Heart right ventricle (tissue), 16 donors: ENCODE measurements at places on chromosomes 3 and 15.

GRCh38 chr3:122974764-122975162, 52.8 kb downstream of the SEMA5B start:
- H3K4me1 ChIP-seq: peaks cover 54% of the 10 kb centered on the region
- no peaks in the 10 kb centered on the region for H3K36me3 ChIP-seq
- peak overlapping the region; percentile 95 for H3K27ac ChIP-seq
- H3K27me3 ChIP-seq: no peaks in the 10 kb centered on the region
- H3K4me3 ChIP-seq: no peak overlapping the region

- DNase-seq: no peak
- H3K27me3 ChIP-seq: no peaks in the 10 kb centered on the region
- no peaks in the 10 kb centered on the region for H3K36me3 ChIP-seq
- H3K27ac ChIP-seq: no peak overlapping the region
- no peak overlapping the region for H3K4me3 ChIP-seq
- no peaks in the 10 kb centered on the region for H3K4me1 ChIP-seq
Observed at GRCh38 chr15:29550834-29551465, 271.3 kb downstream of the TJP1 start.

DNA sequence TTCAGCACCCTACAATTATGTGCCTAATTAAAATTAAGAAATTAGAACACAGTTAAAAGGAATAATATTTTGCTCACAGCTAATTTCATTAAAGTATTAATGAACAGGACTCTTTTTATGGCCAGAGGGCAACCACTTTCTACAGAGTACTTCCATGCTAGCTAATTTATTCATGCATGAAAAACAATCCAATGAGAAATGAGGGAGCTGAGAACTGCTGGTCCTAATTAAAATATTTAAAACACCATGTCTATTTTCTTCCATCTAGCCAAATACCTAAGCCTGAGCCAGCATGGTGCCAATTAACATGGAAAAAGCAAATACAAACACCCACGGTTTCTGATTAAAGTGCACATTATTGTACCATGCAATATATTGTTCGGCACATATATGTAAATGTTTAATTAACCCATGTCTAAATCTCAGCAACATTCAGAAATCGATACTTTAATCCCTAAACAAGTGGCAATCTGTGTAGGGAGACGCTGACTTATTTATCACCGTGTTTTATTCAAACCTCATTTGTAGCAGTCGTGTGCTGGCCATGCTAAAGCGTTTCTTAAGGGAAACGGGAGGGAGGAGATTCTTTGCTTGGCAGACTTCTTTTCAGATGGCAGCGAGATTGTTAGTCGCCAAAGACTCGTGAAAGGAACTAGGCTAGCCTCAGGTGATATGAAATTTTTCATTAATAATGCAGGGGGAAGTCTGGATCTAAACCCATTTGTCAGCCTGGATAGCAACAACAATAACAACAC, 193.5 kb downstream of the ANXA2 start:
- H3K27ac ChIP-seq: no peak overlapping the region
- no peak overlapping the region for H3K4me3 ChIP-seq
- H3K27me3 ChIP-seq: no peaks in the 10 kb centered on the region
- no peaks in the 10 kb centered on the region for H3K4me1 ChIP-seq
- no peak for DNase-seq
- no peaks in the 10 kb centered on the region for H3K36me3 ChIP-seq

DNA sequence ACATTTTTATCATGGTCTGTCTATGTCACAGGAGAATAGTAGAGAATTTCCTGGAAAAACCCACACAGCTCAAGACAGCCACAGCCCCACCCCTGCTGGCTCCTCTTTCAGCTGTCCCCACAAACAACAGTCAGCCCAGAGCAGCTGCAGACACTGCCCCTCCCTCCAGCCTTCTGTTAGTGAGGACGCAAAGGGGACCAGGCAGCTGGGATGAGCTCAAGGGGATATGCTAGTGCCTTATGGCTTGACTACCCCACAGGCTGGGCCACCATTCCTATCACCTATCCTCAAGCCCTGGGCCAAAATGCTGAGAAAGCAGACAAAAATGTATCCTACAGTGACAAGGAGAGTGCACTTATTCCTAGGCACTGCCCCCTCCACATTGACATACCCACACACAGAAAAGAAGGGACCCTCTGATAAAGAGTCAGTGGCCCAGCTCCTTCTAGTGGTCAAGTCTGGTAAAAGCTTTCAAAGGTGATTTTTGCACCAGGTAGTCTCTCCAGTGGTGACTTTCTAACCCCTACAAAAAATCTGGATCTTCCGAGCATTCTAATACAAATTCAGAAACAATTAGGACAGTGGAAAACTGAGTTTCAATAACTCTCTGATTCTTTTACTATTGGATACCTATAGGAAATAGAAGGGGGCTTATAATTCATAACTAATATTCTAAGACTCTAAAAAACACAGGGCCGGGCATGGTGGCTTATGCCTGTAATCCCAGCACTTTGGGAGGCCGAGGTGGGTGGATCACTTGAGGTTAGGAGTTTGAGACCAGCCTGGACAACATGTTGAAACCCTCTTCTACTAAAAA, 3.0 kb upstream of the MAP1A start:
- DNase-seq: peak; percentile 59
- peak overlapping the region; percentile 66 for H3K27ac ChIP-seq
- H3K4me3 ChIP-seq: no peak overlapping the region
- no peaks in the 10 kb centered on the region for H3K27me3 ChIP-seq
- H3K4me1 ChIP-seq: peaks cover 76% of the 10 kb centered on the region

GRCh38 chr15:35958975-35959374, 413.0 kb upstream of the DPH6 start:
- H3K36me3 ChIP-seq: no peaks in the 10 kb centered on the region
- DNase-seq: no peak
- no peak overlapping the region for H3K27ac ChIP-seq
- H3K4me1 ChIP-seq: no peaks in the 10 kb centered on the region
- no peak overlapping the region for H3K4me3 ChIP-seq

GRCh38 chr3:13353506-13353905, 66.6 kb downstream of the NUP210 start:
- no peaks in the 10 kb centered on the region for H3K36me3 ChIP-seq
- DNase-seq: no peak
- no peaks in the 10 kb centered on the region for H3K27me3 ChIP-seq
- no peaks in the 10 kb centered on the region for H3K4me1 ChIP-seq

DNA sequence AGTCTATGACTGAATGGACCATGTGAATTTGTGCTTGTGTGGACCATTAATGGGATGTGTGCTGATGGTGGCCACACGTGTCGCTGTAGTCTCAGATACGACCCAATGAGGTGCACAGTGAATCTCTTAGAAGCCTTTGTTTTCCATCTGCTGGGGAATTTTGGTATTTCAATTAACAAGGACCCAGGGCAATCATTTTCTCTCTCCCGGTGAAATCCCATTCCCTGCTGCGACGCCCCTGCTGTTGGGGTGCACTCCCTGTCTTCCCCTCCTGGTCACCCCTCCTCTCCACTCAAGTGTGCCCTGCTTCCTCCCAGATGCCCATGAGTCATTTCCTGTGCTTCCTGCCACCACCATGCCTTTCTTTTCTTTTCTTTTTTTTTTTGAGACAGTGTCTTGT, 32.7 kb downstream of the EBLN2 start:
- no peak for DNase-seq
- H3K4me1 ChIP-seq: no peaks in the 10 kb centered on the region
- no peak overlapping the region for H3K27ac ChIP-seq

GRCh38 chr3:128709038-128709437, 16.9 kb upstream of the RAB7A start:
- H3K27ac ChIP-seq: no peak overlapping the region
- no peaks in the 10 kb centered on the region for H3K4me1 ChIP-seq

DNA sequence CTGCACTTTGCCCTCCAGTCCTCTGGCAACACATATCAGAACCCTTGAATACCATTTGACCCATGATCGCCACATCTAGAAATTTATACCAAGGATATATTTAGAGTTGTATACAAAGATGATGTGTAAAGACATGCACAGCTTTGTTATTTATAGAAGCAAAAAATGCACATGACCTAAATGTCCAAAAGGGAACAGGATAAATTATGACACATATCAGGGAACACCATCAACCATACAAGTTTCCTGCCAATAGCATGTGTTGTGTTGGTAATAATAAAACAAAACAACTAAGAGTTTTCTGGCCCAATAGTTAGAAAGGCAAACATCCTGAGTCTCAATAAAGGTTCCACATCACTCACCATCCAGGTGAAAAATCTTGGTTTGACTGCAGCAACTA, 51.5 kb downstream of the AAGAB start:
- no peak overlapping the region for H3K4me3 ChIP-seq
- DNase-seq: no peak
- no peaks in the 10 kb centered on the region for H3K27me3 ChIP-seq
- H3K36me3 ChIP-seq: no peaks in the 10 kb centered on the region
- H3K27ac ChIP-seq: no peak overlapping the region
- peaks cover 27% of the 10 kb centered on the region for H3K4me1 ChIP-seq

DNA sequence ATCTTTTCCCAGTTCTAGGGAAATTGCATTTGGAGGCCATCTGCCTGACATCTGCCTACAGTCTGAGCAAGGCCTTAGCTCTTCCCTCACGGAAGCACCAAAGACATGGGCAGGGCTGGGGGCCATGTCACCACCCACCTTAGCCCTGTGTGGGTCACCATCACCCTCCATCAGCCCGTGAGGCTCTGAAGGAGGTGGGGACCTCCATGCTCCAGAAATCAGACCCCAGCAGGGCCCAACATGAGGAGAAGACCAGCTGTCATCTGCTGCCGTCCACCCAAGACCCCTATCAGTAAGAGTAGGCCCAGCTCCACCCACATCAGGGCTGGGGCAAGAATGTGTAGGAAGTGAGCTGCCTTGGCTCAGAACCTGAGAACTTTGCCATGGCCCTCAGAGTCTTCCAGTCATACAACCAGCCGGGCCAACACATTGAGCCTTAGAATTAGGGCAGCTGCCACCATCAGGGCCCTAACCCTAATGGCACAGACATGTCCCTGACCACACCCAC, 1.9 kb downstream of the TMIE start:
- no peak overlapping the region for H3K27ac ChIP-seq
- H3K27me3 ChIP-seq: no peaks in the 10 kb centered on the region
- no peaks in the 10 kb centered on the region for H3K36me3 ChIP-seq
- DNase-seq: peak; percentile 2
- H3K4me3 ChIP-seq: no peak overlapping the region

- H3K27me3 ChIP-seq: no peaks in the 10 kb centered on the region
- no peak for DNase-seq
- H3K4me1 ChIP-seq: no peaks in the 10 kb centered on the region
Observed at GRCh38 chr3:143511174-143511879, 336.9 kb downstream of the SLC9A9 start.

DNA sequence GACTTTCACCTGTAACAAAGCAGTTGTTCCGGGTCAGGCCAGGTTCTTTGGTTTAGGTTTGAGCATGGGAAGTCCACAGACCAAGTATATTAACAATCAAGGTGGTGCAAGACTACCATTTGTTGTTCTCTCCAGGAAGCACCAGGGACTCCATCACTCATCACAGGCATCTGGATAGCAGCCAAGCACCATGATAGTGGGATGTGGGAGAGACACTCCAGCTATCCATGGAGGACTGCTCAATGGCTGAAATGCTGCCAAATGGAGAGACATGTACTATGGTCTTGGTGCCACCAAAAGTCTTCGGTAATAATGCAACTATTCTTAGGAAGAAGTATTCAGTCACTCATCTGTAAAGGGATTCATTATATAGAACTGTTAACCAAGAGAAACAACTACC, 143.0 kb downstream of the TNIK start:
- H3K27ac ChIP-seq: no peak overlapping the region
- H3K4me3 ChIP-seq: no peak overlapping the region
- H3K4me1 ChIP-seq: peaks cover 24% of the 10 kb centered on the region
- H3K27me3 ChIP-seq: no peaks in the 10 kb centered on the region
- no peaks in the 10 kb centered on the region for H3K36me3 ChIP-seq
- no peak for DNase-seq

DNA sequence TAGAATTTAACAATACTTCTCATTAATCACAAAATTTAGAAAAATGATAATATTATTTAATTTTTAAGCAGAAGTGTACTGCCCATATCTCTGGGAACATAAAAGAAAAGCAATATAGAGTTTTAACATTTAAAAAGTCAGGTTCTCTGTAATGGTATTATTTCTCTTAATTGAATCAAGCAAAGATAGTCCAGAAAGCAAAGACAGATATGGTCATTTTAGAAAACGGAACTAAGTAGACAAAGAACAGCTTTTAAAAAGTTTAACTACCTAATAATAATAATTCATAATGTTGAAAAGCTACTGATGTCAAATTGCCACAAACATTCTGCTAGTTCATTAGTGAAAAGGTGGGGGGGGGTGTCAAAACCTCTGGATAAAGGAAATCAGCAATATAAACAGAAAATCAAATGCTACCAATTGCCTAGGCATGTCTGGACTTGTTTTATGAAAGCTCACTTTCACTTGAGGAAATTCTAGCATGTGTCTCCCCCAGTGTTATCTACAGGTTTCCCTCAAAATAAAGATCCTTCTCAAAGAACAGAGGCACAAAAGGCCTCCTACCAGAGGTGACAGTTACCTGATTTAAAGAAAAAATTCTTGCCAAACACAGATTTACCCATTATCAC, 1.7 kb downstream of the ZMAT3 start:
- peak overlapping the region; percentile 76 for H3K4me3 ChIP-seq
- H3K4me1 ChIP-seq: peaks cover 23% of the 10 kb centered on the region
- DNase-seq: no peak
- peaks cover 25% of the 10 kb centered on the region for H3K36me3 ChIP-seq
- H3K27ac ChIP-seq: no peak overlapping the region

- peak; percentile 29 for DNase-seq
- H3K27me3 ChIP-seq: no peaks in the 10 kb centered on the region
- no peaks in the 10 kb centered on the region for H3K4me1 ChIP-seq
- H3K27ac ChIP-seq: peak within 1 kb of the TSS; percentile 97
Observed at GRCh38 chr3:183252973-183253527, at the start of gene B3GNT5. Gene B3GNT5, plus strand, starts transcription at chr3:183253253. Its CDS starts 16,546 bp downstream, at chr3:183269799.

DNA sequence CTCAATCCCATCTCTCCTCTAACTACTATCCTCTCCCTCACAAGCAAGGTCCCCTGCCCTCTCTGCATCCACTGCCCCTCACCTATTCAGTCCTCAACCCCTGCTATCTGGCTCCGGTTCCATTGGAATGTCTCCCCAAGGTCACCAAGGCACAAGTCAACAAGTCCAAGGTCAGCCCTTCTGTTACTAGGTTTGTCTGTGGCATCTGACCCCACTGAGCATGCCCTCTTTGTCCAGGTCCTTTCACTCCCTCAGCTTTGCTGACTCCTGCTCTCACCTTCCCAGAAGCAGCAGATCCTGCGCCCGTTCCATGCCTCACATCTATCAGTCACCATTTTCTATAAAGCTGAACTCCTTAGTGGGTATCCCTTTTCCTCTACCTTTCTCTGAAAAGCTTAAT, 8.3 kb upstream of the SEMA7A start:
- H3K4me3 ChIP-seq: no peak overlapping the region
- peaks cover 15% of the 10 kb centered on the region for H3K4me1 ChIP-seq
- peaks cover 24% of the 10 kb centered on the region for H3K36me3 ChIP-seq
- no peak for DNase-seq
- H3K27ac ChIP-seq: no peak overlapping the region
